Pulmonary artery endothelial cell (primary cell): ENCODE measurements at places on chromosomes 2 and 18. TPM values are rescaled to one million over a fixed set of nuclear protein-coding genes. Genes with fewer than 3 reads are reported as not detected.

GRCh38 chr2:19355014-19355405 lies 3.4 kb downstream of the OSR1 start:
- no peak for DNase-seq

Gene ATG16L1
- 48.3 and 51.5 TPM in 2 replicates for total RNA-seq

DNA sequence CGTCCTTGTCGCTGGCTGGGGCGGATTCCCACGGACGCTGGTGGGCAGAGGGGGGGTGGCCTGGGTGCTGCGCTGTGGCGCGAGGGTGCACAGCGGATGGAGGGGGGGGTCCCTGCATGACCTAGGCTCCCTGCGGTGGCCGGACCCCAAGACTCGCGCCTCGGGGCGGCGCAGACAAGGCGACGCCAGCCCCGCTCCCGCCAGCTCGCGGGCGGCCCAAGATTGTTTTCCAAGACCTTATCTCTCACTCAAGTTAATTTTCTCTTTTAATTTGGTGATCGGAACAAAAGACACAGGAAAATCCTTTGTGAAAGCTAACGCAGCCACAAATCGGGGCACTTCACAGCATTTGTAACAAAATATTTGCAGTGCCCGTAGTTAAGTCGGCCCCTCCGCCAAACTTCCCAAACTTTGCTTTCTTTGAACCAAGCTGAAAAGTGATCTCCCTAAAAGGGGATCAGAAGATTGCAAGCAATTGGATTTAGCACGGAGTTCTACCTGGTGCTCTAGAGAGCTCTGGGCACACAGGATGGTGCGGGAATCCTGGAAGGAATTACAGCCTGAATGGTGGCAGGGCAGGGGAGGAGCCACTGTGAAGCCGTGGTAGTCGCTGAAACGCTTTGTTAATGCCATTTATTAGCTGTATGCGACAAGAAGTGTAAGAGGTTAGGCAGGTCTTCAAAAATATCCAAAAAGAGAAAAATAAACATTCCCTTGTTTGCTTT lies 4.8 kb upstream of the ID2 start:
- DNase-seq, result no peak

Gene CYTIP
- total RNA-seq, result 0.07 TPM in 1 of 2 replicates, not detected in the other

- DNase-seq, result no peak
These were observed 88.7 kb downstream of the TTC27 start for GRCh38 chr2:32716598-32716997.

GRCh38 chr2:230830428-230830827 lies 34.3 kb upstream of the ITM2C start:
- DNase-seq, result no peak

DNA sequence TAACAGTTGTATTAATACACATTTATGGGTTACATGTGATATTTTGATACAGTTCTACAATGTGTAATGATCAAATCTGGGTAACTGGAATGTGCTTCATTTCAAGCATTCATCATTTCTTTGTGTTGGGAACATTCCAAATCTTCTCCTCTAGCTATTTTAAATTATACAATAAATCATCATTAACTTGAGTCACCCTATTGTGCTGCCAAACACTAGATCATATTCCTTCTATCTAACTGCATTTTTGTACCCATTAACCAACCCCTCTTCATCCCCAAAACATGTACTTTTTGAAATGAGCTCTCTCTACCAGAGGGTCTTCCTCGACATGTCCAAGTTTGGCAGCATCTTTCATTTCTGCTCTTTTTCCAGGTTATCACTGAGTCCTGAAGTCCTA lies 81.1 kb upstream of the TTC39C start:
- no peak for DNase-seq

Gene CYP20A1
- total RNA-seq, result 24.8 and 48.0 TPM in 2 replicates

GRCh38 chr2:134207589-134208209 lies 46.2 kb upstream of the MGAT5 start:
- DNase-seq, result peak; percentile 35

DNA sequence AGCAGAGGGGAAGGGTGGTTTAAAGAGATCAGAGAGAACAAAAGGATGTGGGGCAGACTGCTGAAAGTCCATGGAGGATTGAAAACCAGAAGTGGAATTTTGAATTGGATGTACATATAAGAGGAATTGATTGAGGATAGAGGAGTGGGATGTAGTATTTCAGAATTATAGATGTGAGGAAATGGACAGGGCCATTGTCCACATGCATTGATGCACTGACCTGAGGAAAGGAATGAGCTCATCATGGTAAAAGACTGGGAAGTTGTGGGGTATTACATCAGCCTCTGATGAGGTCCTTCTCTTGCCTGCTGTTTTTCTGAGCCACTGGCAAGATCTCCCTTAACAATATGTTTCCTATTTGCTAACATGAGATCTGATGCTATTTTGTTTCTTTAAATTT lies 365.7 kb upstream of the FANCL start:
- DNase-seq, result no peak

Gene RAPGEF4
- total RNA-seq, result 5.3 and 6.1 TPM in 2 replicates

- no peak for DNase-seq
These were observed 4.5 kb upstream of the OSR1 start for GRCh38 chr2:19362755-19363473.

Gene MARCHF4
- total RNA-seq, result 3.6 and 5.4 TPM in 2 replicates

- no peak for DNase-seq
These were observed 443.0 kb upstream of the MMADHC start for GRCh38 chr2:150030436-150031190.

DNA sequence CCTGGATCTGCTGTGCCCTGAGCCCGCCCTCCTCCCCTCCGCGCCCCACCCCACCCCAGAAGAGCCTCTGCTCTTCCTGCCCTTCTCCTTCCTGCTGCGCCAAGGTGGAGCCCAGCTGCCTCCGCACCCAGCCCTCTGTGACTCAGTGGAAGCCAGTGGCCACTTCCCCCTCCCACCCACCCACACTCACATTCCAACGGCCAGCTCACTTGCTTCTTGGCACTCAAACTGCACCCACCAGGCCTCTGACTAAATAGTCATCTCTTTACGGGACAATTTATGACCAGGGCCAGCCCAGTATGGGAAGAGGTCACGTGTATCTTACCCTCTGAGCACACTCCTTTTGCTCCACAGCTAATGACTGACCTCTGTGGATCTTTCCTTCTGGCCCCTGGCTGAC lies 150.4 kb upstream of the SLC1A4 start:
- no peak for DNase-seq

- DNase-seq, result no peak
These were observed 679 bp downstream of the CLK1 start for GRCh38 chr2:200863782-200864175.

GRCh38 chr2:45869165-45869501 lies 217.7 kb downstream of the PRKCE start:
- no peak for DNase-seq

Gene AGXT
- not detected in 2 replicates for total RNA-seq

GRCh38 chr2:28904295-28904694 lies 9.8 kb downstream of the WDR43 start:
- no peak for DNase-seq

GRCh38 chr2:239765076-239765845 lies 259.9 kb downstream of the NDUFA10 start:
- no peak for DNase-seq

Gene NAT8
- not detected in 2 replicates for total RNA-seq

- DNase-seq, result no peak
These were observed 209.9 kb downstream of the SEPTIN10 start for GRCh38 chr2:109403841-109404201.

DNA sequence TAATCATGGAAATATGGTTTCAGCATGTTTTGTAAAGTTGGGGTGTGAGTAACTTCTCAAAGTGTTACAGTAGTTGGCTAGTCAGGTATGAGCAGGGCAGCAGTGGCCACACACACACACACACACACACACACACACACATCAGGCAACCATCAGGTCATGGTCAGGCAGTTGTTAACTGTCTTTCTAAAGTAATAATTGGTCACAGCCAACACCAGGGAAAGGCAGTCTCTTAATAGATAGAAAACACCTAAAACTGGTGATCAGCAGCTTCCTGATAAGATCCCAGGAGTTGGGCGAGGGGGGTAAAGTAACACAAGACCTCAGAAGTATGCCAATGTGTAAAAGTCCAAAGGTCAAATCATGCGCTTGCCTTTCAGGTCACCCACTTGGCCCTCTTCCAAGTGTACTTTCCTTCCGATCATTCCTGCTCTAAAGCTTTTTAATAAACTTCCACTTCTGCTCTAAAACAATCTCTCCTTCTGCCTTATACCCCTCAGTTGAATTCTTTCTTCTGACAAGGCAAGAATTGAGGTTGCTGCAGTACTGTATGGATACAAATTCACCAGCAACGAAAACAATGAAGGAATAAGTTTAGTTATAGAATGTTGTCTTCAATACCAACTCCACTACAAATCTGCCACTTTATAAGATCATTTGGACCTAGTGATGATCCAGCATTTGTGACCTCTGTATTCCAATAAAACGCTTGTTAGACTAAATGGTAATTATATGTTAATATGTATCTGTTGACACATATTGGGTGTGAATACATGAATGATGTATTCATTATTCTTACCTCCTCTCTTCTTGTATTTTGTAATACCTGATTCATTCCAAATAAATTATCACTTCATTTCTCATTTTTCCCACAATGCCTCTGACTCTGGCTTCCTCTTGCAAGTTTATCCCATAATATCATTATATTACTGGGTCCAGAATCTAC lies 254.3 kb downstream of the METTL4 start:
- DNase-seq, result no peak

Gene CDH19
- not detected in 2 replicates for total RNA-seq

DNA sequence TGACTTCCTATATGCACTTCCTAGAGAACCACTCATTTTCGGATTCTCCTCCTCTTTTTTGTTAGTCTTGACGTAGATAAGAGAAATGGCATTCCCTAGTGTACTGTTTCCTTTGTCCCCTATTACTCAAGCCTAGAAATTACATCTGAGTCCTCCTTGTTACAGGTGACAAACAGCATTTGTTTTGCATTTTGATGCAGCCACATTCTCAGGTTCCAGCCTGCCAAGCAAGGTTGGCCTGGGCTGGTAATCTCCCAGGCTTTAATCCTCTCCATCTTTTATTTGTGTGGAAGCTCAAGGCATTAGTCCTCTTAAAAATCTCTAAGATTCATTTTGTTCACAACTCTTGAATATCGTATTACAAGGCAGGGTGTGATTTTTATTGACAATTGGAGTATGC lies 318.0 kb upstream of the NRP2 start:
- no peak for DNase-seq

DNA sequence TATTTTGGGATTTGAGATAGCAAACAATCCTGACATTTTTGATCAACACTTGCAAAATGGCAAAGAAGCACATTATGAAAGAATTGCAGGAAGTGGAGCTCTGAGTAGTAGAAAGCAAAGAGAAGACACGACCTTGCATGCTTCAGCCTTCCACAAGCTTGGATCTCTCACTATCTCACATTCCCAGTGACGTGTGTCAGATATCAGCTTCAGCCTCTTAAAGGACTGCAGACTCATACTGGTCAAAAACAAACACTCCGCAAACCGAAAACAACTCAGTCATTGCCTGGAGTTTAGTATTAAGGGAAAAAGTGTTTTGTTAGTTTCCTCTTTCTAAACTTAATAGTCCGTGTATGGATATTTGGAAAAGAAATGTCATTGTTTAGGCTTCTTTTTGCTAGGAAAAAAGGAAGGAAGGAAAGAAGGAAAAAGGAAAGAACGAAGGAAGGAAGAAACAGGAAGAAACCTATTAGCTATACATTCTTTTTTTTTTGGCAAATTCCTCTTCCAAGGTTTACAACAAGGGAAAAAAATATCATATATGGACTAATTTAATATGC lies 32.6 kb upstream of the SLC40A1 start:
- peak; percentile 91 for DNase-seq

DNA sequence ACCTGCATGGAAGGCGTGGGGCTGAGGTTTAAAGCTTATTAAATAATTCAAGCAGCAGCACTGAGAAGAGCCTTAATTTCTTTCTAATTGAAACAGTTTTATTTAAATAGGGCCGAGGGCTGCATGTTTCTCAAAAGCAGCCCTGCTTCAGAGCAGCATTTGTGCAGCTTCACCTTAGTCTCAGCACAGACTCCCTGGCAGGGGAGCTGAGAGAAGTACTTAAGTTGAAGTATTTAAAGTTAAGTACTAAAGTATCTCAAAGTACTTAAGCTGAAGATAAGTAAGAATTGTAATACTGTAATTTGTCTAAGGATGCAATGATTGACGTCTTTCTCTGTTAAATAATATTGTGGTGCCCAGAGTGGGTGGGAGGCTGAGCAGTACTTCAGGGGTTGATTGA lies 31.4 kb downstream of the IMPA2 start:
- DNase-seq, result no peak
